ENCODE measurements at places on chromosomes 2 and 18.

DNA sequence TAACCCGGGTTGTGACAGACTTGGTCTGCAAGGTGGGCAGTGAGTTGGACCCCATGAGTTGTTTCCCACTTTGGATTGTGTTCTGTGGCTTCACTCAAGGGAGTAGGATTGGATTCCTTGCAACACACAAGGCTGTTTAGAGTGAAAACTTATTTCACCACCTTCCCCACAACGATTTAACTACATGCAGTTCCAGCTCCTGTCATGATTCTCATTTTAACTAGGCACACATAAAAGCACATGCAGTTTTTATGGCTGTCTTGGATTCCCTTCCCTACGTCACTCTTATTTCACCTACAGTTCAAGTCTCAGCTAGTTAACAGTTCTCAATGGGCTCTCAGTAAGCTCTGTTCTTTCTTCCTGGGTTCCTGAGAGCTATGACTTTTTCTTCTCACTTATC, 15.9 kb downstream of the EFEMP1 start:
- no peak for DNase-seq

DNA sequence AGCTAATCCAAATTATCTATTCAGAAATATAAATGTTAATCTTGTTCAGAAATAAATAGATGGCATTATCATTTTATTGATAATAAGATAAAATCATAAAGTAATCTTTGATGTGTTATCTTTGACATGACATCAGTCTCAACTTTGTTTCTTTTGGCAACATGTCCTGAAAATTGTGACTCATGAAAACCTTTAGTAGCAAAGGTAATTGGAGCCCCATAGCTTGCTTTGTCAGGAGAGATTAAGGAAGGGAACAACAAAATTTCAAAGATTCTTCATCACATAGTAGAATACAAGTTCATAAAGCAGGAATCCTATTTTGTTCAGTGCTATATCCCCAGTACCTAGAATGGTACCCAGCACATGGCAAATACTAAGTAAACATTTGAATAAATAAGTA, 165.4 kb downstream of the KCNE4 start:
- DNase-seq: no peak

DNA sequence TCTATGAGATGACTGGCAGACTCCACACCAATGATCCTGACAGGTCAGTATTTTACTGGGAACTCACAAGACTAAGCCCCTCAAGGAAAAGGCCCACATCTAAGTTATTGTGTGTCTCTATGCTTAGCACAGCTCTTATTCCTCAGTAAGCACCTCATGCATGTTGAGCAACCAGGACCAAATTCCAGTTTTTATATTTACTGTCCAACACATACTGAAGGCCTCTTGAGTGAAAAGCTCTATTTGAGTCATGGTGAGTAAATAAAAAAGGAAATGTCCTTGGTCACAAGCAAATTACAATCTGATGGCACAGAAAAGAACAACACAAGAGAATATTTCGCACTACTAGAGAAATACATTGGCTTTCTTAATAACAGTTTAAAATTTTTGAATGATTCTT, 87.9 kb upstream of the ETAA1 start:
- no peak for DNase-seq

DNA sequence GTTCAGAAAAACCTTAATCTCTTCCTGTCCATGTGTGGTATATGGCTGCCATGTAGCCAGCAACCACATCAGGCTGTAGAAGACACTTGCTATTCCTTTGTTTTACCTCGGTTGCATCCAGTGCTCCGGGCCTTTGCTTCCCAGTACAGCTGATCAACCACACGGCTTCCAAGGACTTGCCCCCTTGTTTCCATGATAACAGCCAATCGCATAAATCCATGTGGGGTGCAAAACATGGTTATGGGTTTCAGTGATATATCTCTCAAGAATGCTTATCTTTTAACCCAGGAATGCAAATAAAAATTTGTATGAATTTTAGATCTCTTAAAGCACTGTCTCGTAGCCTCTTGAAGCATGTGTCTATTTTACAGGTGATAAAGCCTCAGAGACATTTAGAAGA, 118.3 kb downstream of the MGAT5 start:
- DNase-seq: no peak

GRCh38 chr2:137096693-137097092, 331.3 kb downstream of the THSD7B start:
- no peak for DNase-seq

GRCh38 chr2:164242409-164242808, 378.9 kb downstream of the GRB14 start:
- DNase-seq: no peak

DNA sequence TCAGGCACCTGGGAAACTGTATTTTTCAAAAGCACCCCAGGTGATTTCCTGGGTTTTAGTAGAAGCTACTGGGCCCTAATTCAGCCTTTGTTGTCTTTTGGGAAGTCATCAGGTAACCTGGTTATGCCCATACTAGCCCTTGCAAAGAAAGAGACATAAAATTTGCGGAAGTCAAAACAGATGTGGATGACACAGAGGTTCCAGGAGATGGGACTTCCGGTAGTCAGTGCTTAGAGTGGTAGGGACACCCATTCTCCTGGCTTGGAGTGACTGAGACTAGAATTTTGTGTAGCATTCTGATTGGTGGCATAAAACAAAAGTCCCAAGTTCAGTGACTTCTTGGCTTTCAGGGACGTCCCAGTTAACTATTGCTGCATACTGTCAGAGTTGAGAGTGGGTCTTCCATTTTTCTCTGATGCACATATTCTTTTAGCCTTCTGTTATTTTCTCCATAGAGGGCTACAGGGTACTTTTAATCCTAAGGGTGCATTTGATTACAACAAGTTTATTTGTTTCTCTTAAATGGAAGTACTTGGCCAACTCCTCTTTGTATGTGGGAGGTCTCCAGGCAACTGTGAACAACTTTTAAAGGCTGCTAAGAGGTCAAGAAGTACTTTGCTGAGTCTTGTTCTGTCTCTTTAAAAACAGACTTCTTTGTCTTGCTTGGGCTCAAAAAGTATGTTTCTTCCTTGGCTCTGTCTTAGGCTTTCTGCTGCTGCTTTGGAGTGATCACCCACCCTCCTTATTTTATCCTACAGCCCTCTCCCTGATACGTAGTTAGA, 8.8 kb downstream of the NAB1 start:
- DNase-seq: no peak

- DNase-seq: peak; percentile 47
Measured at GRCh38 chr2:1728821-1729220, 15.5 kb downstream of the PXDN start.

DNA sequence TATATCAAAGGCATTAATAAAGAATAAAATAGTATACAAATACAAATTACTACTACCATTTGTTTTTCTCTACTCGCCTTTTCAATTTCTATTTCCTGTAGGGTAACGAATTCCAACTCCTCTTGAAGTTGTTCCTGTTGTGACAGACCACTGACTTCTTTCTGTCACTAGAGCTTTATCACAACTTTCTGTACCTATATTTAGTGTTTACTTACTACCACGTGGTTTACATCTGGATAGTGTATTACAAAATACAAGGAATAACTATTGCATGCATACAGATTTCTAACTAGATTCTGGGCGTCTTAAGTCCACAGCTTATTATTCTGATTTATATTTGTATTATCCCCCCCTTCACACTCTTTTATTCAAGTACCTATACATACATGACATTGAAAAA, 22.3 kb downstream of the NBAS start:
- no peak for DNase-seq

DNA sequence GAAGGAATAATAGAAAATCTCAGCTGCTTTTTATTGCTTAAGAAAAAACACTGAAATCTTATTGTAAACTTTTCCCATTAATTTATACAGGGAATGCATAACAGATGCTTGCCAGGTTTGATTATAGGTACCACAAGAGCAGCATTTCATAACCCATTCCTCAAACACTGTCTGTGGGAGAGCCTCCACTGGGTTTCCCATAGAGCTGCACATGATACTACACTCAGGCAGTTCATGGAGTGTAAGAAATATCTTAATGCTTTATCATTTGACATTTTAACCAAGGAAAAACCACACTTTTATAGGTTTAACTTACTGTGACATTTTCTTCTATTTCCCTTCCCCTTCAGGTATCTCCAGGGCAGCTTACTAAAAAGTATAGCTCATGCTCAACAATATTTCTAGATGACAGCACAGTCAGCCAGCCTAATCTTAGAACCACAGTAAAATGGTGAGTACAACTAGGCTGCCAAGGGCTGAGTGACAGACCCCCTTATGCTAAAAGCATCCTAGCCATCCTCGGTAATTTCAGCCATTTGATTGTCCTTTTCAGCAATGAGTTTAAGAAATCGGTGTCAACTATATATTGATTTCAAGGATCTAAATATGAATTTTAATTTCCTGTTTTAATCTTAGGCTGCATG, 22.3 kb downstream of the CCNYL1 start:
- DNase-seq: no peak

DNA sequence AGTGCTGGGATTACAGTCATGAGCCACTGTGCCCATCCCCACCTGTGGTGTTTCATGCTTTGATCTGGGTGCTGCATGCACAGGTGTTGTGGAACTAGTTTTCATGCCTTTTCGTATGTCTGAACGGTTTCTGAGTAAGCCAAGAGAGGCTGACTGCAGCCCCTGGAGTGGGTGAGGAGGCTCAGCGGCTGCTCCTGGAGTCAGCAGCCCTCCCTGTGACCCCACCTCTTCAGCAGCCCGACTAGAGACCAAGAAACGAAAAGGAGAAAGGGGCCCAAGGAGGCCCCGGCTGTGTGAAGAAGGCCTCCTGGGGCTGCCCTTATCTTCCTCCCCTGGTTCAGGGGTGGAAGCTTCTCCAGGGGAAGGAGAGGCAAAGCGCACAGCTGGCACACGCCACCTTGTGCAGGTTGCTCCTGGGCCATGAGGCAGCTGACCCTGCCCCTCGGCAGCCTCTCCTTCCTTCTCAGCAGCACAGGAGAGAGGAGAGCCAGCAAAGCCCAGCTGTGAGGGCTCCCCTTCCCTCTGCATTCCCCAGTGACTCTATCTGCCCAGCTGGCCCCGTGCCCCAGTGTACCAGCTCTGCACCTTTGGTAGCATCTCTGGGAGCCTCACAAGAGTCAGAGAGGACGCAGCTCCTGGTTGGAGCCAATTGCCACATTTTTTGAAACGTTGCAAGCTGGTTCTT, 182.5 kb upstream of the HS6ST1 start:
- no peak for DNase-seq

DNA sequence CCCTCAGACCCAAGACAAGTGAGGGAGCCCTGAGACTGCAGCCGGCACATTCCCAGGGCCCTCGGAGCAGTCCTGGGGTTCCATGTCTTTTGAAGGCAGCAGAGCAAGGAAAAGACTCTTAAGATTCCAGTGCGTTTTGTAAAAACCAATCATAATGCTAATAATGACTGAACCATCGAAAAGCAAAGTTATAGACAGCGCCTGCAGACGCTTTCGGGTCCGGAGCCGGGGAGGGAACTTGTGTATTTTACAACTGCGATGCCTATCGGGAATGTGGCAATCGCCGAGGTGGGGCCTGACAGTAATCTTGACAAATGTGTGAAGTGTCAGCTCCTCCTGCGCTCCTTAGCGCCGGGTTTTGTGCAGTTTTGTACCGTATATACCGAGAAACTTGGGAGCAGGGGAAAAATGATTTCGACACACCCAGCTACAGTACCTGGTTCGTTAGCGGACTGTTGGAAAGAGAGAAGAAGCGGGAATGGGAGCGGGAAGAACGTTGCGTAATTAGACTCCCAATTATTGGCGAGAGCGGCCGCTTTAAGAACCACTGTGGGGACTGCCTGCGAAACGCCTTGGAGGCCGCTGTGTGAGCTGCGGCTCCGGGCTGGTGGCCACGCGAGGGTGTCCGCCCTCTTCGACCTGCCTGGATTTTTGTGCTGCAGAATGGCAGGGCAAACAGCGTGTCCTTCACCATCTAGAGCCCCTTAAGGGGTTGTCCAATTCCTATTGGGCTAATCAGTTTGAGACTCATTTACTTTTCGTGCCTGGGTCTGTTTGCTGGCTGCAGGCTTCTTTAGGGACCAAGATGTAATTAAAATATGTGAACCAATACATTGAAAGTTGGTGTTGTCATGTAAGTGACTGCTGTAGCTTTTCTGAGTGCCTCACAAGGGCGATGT, 2.4 kb downstream of the EPAS1 start:
- peak; percentile 69 for DNase-seq

GRCh38 chr2:24021122-24021998, 11.5 kb downstream of the MFSD2B start:
- peak; percentile 81 for DNase-seq

GRCh38 chr2:156399950-156400705, 36.1 kb upstream of the GPD2 start:
- peak; percentile 71 for DNase-seq

GRCh38 chr2:75560768-75561565, at the start of gene EVA1A:
Gene EVA1A, minus strand, starts transcription at chr2:75560939. Its CDS starts 42,799 bp downstream, at chr2:75518140.
- DNase-seq: peak; percentile 34

DNA sequence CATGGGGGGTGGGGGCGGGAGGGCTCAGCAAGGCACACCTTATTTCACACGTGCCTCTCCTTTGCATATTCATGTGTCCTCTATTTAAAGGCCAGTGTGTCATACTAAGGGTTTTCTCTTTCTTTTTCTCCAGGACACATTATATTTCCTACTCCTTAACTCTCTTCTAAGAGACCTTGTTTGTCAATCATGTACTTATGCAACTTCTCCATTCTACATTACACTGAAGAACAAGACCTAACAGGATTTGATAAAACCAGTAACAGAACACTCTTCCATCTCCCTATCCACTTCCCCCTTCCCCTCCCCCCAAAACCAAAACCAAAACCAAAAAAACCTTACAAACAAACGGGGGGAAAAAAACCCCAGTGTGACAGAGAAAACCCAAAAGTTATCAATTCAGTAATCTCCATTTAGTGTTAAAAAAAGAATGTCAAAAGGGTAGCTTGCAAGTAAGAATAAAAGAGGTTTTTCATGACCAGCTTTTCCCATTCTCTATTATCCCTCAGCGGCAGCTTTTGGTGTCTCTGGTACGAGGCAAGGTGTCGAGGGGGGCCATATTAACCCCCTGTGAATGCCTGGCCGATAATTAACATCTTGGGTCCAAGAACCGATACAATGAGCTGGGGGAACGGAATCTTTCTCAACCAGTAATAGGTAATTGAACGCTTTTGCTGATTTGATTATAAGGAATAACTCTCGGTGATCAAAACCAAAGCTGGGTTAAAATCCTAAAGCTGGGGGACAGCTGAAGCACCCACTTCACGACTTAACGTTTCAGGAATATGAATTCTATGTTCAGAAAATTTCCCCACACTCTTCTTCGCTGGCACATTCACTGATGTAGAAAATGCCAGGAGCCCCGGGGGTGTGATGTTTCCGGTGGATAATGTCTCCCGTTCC, 191.0 kb upstream of the TCF4 start:
- no peak for DNase-seq
